Smooth muscle cell of the pulmonary artery (primary cell): ENCODE measurements at places on chromosomes 4 and X. TPM values are rescaled to one million over a fixed set of nuclear protein-coding genes. Genes with fewer than 3 reads are reported as not detected.

Gene TNMD
- not detected in 2 replicates for total RNA-seq

Gene CXXC4
- total RNA-seq, result not detected in 2 replicates

Gene NCAPG
- 3.7 and 9.5 TPM in 2 replicates for total RNA-seq

Gene PROM1
- total RNA-seq, result 0.10 and 0.13 TPM in 2 replicates

Gene VEGFD
- 0.26 TPM in 1 of 2 replicates, not detected in the other for total RNA-seq

Gene HMX1
- total RNA-seq, result not detected in 2 replicates

Gene DCAF8L2
- 0.20 TPM in 1 of 2 replicates, not detected in the other for total RNA-seq

Gene DCAF12L1
- not detected in 2 replicates for total RNA-seq

Gene PPEF2
- total RNA-seq, result 0.03 TPM in 1 of 2 replicates, not detected in the other

Gene REST
- total RNA-seq, result 33.0 and 37.1 TPM in 2 replicates

Gene IGSF1
- 0.07 and 0.72 TPM in 2 replicates for total RNA-seq

Gene GPC4
- total RNA-seq, result 0.89 and 3.5 TPM in 2 replicates

Gene GAB1
- total RNA-seq, result 11.5 and 13.4 TPM in 2 replicates

Gene GNRHR
- total RNA-seq, result not detected in 2 replicates

Gene PI4K2B
- 14.5 and 22.8 TPM in 2 replicates for total RNA-seq

Gene GYG2
- total RNA-seq, result 0.86 and 1.6 TPM in 2 replicates

Gene KLHL4
- 1.8 and 6.2 TPM in 2 replicates for total RNA-seq
